Placental pericyte (primary cell): ENCODE measurements at places on chromosomes 6 and 20. TPM values are rescaled to one million over a fixed set of nuclear protein-coding genes. Genes with fewer than 3 reads are reported as not detected.

The TMEM151B gene
- not detected in 2 replicates for total RNA-seq

The PRPH2 gene
- 2.6 and 3.9 TPM in 2 replicates for total RNA-seq

The ARID1B gene
- 41.1 and 58.3 TPM in 2 replicates for total RNA-seq

The SLC52A3 gene
- total RNA-seq, result not detected in 2 replicates

The TDRD6 gene
- total RNA-seq, result under 0.01 TPM in 2 replicates

The PDYN gene
- not detected in 2 replicates for total RNA-seq

The ZNF292 gene
- total RNA-seq, result 19.3 and 34.8 TPM in 2 replicates

The OR14J1 gene
- not detected in 2 replicates for total RNA-seq

The FKBP1C gene
- total RNA-seq, result 0.44 and 1.0 TPM in 2 replicates

The LZTS3 gene
- 6.0 and 6.3 TPM in 2 replicates for total RNA-seq

The PHF3 gene
- 51.5 and 68.1 TPM in 2 replicates for total RNA-seq

The COL12A1 gene
- 362 and 404 TPM in 2 replicates for total RNA-seq

The PNPLA1 gene
- total RNA-seq, result 0.14 TPM in 1 of 2 replicates, not detected in the other

The MAP3K7 gene
- 40.3 and 47.1 TPM in 2 replicates for total RNA-seq

The DSP gene
- total RNA-seq, result 0.22 and 10.0 TPM in 2 replicates

The TAF8 gene
- total RNA-seq, result 17.3 and 19.9 TPM in 2 replicates

The KCNK5 gene
- not detected in 2 replicates for total RNA-seq

The FUT9 gene
- not detected in 2 replicates for total RNA-seq

The SYTL3 gene
- total RNA-seq, result 1.5 and 3.1 TPM in 2 replicates

The MEP1A gene
- not detected in 2 replicates for total RNA-seq

The EYA4 gene
- total RNA-seq, result 0.22 and 0.57 TPM in 2 replicates

The CCN2 gene
- total RNA-seq, result 96.1 and 283 TPM in 2 replicates

The OPN5 gene
- total RNA-seq, result not detected in 2 replicates

The MCM3 gene
- total RNA-seq, result 14.2 and 71.9 TPM in 2 replicates

The TRAPPC3L gene
- under 0.01 TPM in 1 of 2 replicates, not detected in the other for total RNA-seq

The PGC gene
- total RNA-seq, result not detected in 2 replicates

The CST9 gene
- total RNA-seq, result not detected in 2 replicates

The SLC22A16 gene
- total RNA-seq, result not detected in 2 replicates

The OVOL2 gene
- total RNA-seq, result not detected in 2 replicates

The PLCB4 gene
- total RNA-seq, result 2.2 and 5.0 TPM in 2 replicates

The C6orf141 gene
- 0.72 and 2.2 TPM in 2 replicates for total RNA-seq

The NMBR gene
- not detected in 2 replicates for total RNA-seq

The SLC44A4 gene
- total RNA-seq, result under 0.01 TPM in 1 of 2 replicates, not detected in the other

The ZNF165 gene
- total RNA-seq, result 0.22 and 0.29 TPM in 2 replicates

The LY6G6D gene
- total RNA-seq, result not detected in 2 replicates

The TMEM63B gene
- total RNA-seq, result 41.7 and 56.2 TPM in 2 replicates

The PAX1 gene
- total RNA-seq, result not detected in 2 replicates

The ANKRD66 gene
- not detected in 2 replicates for total RNA-seq

The OR5V1 gene
- not detected in 2 replicates for total RNA-seq

The HLA-DRB5 gene
- total RNA-seq, result 0.14 TPM in 1 of 2 replicates, not detected in the other

The RHAG gene
- total RNA-seq, result not detected in 2 replicates

The HIVEP2 gene
- 25.2 and 38.2 TPM in 2 replicates for total RNA-seq

The HLA-DOB gene
- 0.14 TPM in 1 of 2 replicates, not detected in the other for total RNA-seq

The DNAH8 gene
- total RNA-seq, result 1.5 and 2.4 TPM in 2 replicates

The RIMS1 gene
- total RNA-seq, result 0.29 TPM in 1 of 2 replicates, not detected in the other

The HCRTR2 gene
- not detected in 2 replicates for total RNA-seq

The OR2J3 gene
- total RNA-seq, result not detected in 2 replicates

The UBE3D gene
- 5.7 and 9.2 TPM in 2 replicates for total RNA-seq

The SEMG1 gene
- not detected in 2 replicates for total RNA-seq

The ORC3 gene
- total RNA-seq, result 17.5 and 40.8 TPM in 2 replicates

The PARD6B gene
- total RNA-seq, result 3.4 and 9.6 TPM in 2 replicates

The RIPOR3 gene
- 33.3 and 40.7 TPM in 2 replicates for total RNA-seq

The PRND gene
- not detected in 2 replicates for total RNA-seq

The LAMA2 gene
- total RNA-seq, result 25.5 and 193 TPM in 2 replicates
